ENCODE measurements at places on chromosomes 4 and X.

DNA sequence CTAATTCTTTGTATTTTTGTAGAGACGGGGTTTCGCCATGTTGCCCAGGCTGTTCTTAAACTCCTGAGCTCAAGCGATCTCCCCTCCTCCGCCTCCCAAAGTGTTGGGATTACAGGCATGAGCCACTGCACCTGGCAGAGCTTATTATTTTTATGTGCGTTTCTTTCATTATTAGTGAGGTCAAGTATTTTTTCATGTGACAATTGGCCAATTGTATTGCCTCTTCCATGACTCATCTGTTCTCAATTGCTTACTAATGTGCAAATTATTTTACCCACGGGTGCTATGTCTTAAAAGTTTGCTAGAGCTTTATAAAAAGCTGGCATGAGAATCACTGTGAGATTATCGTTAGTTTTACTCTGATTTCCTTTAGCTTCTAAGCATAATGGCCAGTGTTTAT, 13.0 kb upstream of the ARX start:
- no peak for DNase-seq

- no peak for DNase-seq
Measured at GRCh38 chr4:8015512-8015911, 75.9 kb upstream of the AFAP1 start.

GRCh38 chr4:11189756-11190155, 238.9 kb downstream of the HS3ST1 start:
- DNase-seq = no peak

GRCh38 chr4:87002682-87003043, 67.9 kb downstream of the AFF1 start:
- no peak for DNase-seq

DNA sequence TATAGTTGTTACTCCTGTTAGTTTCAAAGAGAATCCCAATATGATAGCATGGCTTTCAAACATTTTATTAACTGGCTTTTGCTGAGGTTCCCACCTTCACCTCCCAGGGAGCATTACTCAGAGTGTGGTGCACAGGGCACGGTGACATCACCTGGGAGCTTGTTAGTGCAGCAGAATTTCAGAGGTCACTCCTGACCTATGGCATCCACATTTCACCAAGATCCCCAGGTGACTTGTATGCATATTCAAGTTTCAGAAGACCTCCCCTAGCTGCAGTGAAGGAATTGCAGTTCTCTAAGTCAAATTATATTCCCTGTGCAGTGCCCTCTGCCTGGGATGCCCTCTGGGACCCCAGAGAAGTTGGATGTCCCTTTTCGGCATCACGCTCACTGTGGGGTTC, 29.7 kb upstream of the LNX1 start:
- DNase-seq = no peak

DNA sequence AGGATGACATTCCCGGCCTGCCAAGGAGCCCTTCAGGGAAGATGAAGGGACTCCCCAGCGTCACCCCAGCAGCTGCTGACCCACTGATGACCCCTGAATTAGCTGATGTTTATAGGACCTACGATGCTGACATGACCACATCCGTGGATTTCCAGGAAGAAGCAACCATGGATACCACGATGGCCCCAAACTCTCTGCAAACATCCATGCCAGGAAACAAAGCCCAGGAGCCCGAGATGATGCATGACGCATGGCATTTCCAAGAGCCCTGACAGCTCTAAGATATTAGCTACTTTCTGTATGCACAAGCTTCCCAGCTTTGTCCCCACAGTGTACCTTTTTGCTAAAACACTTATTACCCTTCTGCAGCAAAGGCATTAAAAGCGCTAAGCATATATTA, 14.4 kb downstream of the AMBN start:
- DNase-seq = no peak

GRCh38 chr4:166538491-166539005, 665.5 kb downstream of the TLL1 start:
- no peak for DNase-seq

DNA sequence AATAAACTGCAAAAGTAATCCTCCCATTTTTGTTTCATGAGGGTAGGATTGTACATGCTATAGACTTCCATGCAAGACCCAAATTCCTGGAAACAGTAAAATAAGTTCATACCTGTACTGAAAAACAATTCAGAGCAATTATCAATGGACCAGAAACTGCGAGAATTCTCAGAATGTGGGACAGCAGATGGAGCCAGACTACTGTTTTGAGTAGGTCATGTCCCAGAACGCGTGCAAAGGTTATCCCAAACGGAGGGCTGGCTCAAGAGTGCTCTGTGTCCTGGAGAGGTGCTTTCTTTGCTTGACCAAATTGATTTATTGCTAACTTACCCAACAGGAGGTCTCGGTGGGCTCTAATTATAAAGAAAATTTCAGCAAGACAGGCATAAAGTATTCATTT, 1.7 kb upstream of the MAGEH1 start:
- DNase-seq = no peak

GRCh38 chr4:185332575-185333464, 62.9 kb downstream of the LRP2BP start:
- no peak for DNase-seq

Measured in stimulated activated CD4-positive, alpha-beta T cell treated with anti-CD3 and anti-CD28 coated beads, TNF-alpha, amount 100 ng/mL, for 1 hour (primary cell).